ENCODE measurements at places on chromosomes 4 and X. TPM values are rescaled to one million over a fixed set of nuclear protein-coding genes. Genes with fewer than 3 reads are reported as not detected.

- no peak for DNase-seq
Observed at GRCh38 chr4:243426-243825, 61.8 kb downstream of the ZNF732 start.

- DNase-seq, result no peak
Observed at GRCh38 chrX:64152857-64153256, 52.7 kb downstream of the AMER1 start.

- DNase-seq, result no peak
Observed at GRCh38 chr4:133287396-133287795, 138.3 kb downstream of the PCDH10 start.

DNA sequence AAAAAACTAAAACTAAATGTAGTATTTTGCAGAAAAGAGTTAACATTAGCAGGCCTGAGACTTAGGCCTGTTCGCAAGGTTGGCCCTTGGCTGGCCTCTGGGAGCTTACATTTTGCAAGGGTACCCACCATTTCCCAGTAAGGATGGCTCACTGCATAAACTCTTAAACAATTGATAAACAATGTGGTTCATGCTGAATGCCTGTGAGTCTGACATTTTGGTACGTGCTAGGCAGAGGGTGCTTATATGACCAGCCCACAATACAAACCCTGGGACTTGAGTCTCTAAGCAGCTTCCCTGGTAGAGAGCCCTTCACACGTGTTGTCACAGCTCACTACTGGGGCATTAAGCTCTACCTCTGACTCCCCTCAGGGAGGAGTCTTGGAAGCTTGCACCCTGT lies 7.4 kb downstream of the PRPS2 start:
- DNase-seq, result no peak

GRCh38 chr4:119733431-119733830 lies 104.8 kb upstream of the PDE5A start:
- no peak for DNase-seq

GRCh38 chr4:143025081-143025704 lies 159.5 kb upstream of the USP38 start:
- no peak for DNase-seq

- DNase-seq, result no peak
Observed at GRCh38 chrX:149205937-149206336, 299.2 kb downstream of the IDS start.

DNA sequence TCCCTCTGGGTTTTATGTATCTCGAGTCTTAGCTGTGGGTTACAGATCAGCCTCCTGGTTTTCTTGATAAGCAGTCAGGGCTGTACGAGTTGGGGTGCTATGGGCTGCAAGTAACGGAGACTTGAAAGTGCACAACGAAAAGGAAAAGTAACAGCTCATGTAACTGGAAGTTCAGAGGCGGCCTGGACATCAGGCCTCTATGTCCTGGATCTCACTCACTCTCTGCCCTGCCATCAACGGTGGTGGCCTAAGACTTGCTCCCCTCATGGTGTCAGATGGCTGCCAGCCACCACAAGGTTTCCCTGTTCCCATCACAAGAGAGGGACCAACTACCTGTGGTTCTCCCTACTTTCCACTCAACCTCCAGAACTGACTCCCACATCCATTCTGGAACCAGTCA lies 4.8 kb downstream of the PPP2R2C start:
- DNase-seq, result no peak

- DNase-seq, result no peak
Observed at GRCh38 chrX:4320436-4320947, 607.0 kb upstream of the PRKX start.

- DNase-seq, result no peak
Observed at GRCh38 chrX:115968436-115969252, 201.9 kb upstream of the AGTR2 start.

DNA sequence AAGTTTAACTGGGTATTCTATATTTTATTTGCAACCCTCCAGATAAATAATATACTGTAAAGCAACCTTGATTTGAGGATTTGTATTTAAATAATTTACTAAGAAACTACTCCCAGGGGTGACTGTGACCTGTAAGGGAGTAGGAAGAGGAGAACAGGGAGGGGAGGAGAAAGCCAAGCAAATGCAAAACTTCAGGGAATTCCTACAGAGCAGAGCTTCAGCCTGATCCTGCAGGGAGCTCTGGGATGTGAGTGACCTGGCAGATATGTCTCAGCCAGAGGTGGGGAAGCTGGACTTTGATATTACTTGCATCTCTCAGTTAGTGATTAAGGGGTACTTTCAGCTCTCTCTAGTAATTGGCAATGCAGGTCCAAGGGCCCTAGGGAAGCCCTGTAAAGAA lies 302.0 kb downstream of the FRMPD4 start:
- DNase-seq, result no peak

DNA sequence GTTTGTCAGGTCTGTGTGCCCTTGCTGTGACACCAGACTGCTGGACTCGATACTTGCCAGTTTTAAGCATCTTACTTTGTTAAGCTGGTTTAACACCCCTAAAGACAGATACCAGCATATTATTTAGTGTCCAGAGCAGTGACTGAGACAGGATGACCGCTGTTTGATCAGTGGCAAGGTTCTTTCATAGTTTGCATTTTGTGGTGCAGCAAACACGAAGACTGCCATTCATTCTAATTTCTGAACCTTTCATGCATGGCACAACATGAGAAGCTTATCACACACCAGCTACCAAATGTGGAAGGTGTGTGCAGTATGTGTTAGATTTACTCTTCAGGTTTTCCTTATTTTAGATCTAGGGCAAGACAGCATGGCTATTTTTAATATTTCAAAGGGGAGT lies 28.2 kb downstream of the JADE1 start:
- no peak for DNase-seq

DNA sequence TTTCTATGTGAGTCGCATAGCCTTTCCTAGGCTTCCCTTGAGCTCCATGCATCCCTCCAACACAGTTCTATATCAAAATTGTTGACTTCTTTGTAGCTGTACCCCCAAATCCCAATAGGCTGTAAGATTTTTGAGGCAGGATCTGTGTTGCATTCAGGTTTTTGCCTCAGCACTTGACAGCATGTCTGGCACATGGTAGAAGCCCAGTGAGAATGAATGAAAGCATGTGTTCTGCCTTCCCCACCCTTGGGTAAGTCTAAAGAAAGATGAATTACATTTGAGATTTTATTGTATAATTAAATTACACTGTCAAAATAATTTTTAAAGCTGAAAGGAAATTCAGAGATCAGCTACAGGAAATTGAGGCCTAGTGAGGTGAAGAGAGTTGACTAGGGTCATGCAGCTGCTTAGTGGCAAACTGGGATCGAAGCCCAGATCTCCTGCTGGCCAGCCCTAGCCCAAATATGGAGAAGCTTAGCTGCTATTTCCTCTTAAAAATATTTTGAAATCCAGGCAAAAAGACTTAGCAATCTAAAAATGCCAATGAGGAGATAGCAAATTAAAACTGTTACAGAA lies 122.5 kb downstream of the SPATA18 start:
- no peak for DNase-seq

GRCh38 chr4:132264176-132264575 lies 884.9 kb upstream of the PCDH10 start:
- no peak for DNase-seq

- no peak for DNase-seq
Observed at GRCh38 chr4:29002151-29002550, 1718.0 kb upstream of the PCDH7 start.

GRCh38 chr4:169765835-169766234 lies 8.1 kb upstream of the HPF1 start:
- no peak for DNase-seq

GRCh38 chr4:120228086-120228485 lies 161.4 kb upstream of the MAD2L1 start:
- no peak for DNase-seq

GRCh38 chr4:24330172-24330571 lies 254.2 kb downstream of the DHX15 start:
- peak; percentile 10 for DNase-seq

- DNase-seq, result no peak
Observed at GRCh38 chr4:86250006-86250405, 109.8 kb downstream of the MAPK10 start.

- no peak for DNase-seq
Observed at GRCh38 chr4:114019969-114020358, 40.5 kb upstream of the ARSJ start.

DNA sequence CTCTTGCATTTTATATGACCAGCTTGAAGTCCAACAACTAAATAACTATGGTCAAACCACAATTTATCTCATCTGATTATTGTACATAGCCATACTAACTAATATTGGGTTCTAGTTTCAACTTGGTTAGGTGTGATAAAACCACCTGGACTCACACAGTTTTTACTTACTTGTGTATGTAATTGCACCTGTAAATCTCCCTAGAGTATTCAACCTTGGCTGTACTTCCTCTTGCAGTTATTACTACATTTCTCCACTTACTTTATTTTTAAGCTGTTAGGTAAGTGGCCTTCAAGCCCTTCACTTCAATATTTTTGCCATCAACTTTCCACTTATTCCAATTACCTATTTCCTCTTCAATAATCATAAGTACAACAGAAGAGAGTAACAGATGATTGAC lies 115.8 kb upstream of the ANKRD50 start:
- DNase-seq, result no peak

GRCh38 chr4:54038056-54038455 lies 26.3 kb downstream of the CHIC2 start:
- no peak for DNase-seq

DNA sequence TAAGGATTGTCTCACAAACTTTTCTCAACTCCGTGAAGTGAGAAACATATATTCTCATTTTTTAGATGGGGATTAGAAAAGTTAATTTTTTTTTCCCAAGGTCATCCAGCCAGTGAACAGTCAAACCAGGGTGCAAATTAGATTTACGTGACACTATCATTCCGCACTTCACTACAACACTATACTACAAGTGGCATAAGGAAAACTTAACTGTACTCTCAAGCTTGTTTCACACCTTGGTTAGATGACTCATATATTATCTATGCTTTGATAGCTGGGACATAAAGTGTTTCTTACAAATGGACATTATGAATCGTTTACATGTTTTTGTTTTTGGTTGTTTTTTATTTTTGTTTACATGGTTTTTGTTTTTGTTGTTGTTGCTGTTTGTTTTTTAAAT lies 525.7 kb downstream of the PPARGC1A start:
- no peak for DNase-seq

DNA sequence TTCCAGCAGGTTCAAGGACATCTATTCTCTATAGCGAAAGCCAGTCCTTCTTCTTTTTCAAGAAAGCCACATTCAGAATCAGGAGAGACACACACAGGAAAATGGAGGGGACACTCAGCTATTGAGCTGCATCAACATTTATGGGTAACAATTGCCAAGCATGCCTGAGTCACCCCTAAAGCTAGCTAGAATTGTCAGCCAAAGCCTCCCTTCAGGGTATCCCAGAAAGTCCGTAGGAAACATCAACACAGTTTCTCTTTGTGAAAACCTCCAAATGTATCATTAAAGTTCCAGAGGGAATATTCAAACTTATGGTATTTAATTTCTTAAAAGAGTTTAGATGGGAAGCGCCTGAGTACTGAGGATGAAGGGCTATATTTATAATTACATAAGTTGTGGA lies 331.1 kb upstream of the SLC7A11 start:
- DNase-seq, result no peak

GRCh38 chr4:17482716-17483115 lies 29.2 kb downstream of the QDPR start:
- no peak for DNase-seq

DNA sequence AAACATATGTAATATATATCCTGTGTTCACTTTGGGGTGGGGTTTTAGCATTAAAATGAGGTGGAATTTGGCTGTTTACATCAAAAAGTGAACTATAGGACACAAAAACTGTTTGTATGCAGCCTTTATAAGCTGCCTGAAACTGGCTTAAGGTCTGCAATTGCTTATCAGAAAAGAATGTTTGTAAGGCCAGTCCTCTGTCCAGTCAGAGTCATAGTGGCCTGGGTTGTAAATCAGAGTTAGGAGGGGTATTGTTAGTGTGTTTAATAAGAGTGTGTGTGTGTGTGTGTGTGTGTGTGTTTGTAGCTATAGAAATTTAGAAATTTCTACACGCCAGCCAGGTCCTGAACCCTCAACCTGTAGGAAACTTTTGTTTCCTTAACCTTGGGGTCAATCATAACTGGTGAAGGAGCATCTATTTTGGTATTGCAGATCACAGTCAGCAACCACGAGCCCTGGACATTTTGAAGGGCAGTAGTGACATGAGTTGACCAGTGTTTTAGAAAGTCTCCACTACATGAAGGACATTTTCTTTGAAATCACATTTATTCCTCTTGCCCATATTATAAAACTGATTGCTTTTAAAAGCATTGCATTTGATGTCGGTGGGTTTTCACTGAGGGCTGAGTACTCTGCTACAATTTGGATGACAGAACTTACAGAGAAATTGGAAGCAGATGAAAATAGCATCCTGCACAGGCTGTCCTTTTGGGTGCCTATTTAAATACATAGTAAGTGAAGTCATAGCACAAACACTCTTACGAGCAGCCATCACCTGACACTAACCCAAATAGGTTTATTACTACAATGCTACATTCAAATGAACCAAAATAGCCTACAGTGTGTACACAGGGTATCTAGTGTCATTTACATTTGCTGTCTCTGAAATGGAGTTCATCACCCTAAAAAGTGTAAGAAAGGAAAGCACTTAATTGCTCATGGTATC lies 11.2 kb upstream of the TMEM154 start:
- no peak for DNase-seq

DNA sequence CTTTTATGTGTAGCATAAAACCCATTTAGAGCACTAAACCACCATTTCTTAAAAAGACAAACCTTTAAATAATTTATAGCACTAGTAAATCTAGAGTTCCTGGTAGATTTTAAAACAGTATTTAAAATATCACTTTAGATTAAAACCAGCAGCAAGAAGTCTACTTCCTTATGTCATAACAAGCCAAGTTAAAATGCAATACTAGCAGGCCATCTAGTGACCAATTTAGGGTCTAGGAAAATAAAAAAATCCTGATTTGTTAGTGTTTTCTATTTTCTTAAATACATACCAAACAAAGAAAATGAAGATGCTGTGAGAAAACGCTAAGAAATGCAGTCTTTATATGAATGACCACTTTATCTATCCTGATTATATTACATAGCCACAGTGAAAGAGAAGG lies 53.9 kb downstream of the PAPSS1 start:
- no peak for DNase-seq

The ZNF141 gene
- total RNA-seq, result 5.2 TPM

The MCF2 gene
- total RNA-seq, result 0.07 TPM

The MBTPS2 gene
- total RNA-seq, result 5.9 TPM

The APLN gene
- 0.36 TPM for total RNA-seq

The SAGE1 gene
- total RNA-seq, result not detected

The NWD2 gene
- not detected for total RNA-seq

The SLC26A1 gene
- total RNA-seq, result 0.35 TPM

The TIGD4 gene
- 0.12 TPM for total RNA-seq

The PITX2 gene
- 1.0 TPM for total RNA-seq

The PPP2R2C gene
- total RNA-seq, result not detected

The DRD5 gene
- not detected for total RNA-seq
